ENCODE measurements at places on chromosomes 16 and 17.

DNA sequence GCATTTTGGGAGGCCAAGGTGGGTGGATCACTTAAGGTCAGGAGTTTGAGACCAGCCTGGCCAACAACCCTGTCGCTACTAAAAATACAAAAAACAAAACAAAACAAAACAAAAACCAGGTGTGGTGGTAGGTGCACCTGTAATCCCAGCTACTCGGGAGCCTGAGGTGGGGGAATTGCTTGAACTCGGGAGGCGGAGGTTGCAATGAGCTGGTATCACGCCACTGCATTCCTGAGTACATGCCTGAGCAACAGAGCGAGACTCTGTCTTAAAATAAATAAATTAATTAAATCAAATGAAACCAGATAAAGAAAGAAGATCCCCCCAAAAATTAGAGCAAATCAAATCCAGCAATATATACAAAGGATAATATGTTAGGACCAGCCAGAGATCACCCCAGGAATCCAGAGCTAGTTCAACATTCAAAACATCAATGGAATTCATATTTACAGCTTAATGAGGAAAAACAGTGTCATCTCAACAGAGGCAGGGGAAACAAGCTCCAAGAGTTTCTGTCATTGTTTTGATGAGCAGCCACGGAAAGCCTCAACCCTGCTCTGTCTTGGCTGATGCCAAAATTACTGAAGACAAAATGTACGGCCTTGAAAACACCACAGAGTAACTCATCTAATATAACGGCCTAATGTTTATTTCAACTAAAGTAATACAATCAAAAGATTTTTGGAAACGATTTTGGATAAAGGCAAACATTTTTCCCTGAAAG, 3.7 kb downstream of the PEMT start:
- DNase-seq: no peak

DNA sequence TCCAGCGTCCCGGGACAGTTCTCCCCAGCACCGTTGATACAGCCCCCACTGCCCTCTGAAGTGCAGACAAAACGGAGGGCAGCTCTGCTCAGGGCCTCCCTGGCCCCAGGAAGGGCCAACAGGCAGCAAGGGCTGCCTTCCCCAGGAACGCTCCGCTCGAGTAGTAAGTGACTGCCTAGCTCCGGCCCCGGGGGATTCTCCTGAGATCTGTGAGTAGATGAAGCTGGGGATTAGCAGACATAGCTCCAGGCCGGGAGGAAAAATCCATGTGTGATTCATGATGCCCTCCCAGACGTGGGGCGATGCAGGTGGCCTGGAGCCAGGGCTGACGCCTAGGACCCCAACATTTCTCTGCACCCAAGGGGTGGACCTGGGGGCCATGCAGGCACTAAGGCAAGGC, 85.3 kb downstream of the ENGASE start:
- DNase-seq: no peak

- no peak for DNase-seq
These were observed 197.7 kb upstream of the CIBAR2 start for GRCh38 chr16:85309656-85310587.

GRCh38 chr16:726438-727290, at the start of the genes CCDC78 and HAGHL:
TSS of gene CCDC78 (minus strand) at chr16:726443. CDS start at chr16:726367, 76 bp downstream.
TSS of gene HAGHL (plus strand) at chr16:727106. CDS start at chr16:727510, 404 bp downstream.
- no peak for DNase-seq

DNA sequence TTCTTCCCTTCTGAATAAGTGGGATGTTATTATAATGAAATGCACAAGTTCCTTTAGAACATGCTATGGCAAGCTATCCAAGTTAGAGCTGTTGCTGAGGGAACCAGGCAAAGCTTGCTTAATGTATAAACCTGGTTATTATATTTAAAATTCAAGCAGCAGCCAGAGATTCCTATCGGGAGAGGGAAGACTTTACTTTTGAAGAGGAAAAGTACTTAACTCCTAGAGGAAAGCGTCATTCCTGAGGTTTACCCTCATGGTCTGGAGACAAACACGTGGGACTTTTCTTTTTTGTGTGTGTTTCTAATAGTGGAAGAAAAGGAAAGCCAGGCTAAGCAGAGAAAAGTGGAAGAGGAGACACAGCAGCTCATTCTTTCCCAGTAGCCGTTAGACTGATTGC, 39.9 kb upstream of the MYH10 start:
- no peak for DNase-seq

DNA sequence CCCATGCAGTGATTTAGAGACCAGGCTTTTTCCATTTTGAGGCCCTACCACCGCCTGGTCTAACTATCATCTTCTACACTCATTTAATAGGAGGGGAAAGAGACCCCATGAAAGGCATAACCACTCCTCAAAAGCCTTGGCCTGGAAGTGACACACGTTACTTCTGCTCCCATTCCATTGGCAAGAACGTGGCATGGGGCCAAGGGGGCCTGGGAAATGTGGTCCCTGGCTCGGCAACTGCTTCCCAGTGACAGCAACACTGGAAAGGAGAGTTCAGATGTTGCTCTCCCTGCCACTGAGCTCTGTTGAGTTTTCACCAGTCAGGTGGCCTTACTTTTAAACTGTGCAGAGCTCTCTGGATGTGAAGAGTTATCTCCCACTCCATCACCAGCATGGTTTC, 45.2 kb upstream of the MAP3K14 start:
- no peak for DNase-seq

- DNase-seq: no peak
These were observed 19.6 kb downstream of the KLHDC4 start for GRCh38 chr16:87746178-87746577.

- DNase-seq: peak; percentile 59
These were observed 39.8 kb downstream of the MAP1LC3B start for GRCh38 chr16:87431926-87432325.

DNA sequence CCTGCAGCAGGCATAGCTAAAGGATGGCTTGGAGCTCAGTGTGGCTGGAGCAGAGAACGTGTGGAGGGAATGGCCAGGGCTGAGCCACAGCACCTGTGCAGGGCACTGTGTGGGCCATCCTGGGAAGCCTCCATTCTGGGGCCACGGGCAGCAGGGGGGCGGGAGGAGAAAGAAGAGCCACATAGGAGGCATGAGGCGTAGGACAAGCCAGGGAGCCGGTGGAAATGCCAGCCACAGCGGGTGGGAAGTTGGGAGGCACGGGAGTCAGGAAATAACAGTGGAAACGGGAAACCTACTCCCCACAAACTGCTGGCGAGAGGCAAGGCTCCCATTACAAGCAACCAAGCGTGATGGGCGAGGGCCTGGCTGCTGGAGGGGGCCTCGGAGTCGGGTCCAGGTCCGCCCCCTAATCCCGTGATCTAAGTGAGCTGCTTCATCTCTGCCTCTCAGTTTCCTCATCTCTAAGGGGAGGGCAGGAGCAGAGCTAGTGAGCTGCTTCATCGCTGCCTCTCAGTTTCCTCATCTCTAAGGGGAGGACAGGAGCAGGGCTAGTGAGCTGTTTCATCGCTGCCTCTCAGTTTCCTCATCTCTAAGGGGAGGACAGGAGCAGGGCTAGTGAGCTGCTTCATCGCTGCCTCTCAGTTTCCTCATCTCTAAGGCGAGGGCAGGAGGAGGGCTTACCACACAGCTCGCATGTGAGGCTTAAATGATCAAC, 104.9 kb downstream of the ADCY9 start:
- DNase-seq: peak; percentile 65

DNA sequence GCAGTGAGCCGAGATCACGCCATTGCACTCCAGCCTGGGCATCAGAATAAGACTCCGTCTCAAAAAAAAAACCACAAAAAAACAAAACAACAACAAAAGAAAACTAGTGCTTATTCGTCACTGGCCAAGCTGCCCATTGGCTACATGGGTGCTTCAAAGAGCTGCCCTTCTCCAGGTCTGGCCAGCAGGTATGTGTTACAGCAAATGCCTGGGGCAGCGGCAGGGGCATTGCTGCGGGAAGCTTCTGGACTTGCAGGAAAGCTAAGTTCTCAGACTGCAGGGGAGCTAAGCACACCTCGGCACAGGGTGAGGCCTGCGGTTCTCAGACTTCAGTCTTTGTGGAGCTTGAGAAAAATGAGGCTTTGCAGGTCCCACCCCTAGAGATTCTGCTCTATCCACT, 4.1 kb upstream of the STH start:
- no peak for DNase-seq

DNA sequence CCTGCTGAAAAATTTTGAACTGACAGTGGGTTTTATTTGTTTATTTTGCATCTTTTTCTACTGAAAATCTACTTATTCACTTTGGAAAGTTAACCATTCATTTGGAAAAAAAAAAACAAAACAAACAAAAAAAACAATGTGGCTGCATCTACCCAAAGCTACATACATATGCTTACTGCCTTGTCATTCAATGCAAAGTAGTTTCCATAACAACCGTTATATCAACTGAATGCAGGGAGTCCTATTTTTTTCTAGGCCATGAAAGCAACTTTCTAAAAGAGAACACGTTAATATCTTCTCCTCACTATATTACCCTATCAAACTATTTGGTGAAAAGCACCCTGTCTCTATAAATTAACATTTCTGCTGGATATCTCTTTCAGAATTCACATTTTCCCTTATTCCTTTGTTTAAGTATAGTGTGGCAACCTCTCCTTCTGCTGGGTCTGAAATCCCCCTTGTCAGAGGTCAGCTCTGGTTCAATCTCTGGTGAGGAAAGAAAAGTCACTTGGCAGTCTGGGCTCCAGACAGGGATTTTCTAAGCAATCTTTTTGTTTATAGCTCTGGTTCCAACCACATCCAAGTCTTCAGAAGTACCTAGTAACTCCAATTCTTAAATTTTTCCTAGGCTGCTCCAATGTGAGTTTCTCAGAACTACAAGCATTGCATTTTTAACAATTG, 528.4 kb upstream of the TOM1L1 start:
- DNase-seq: no peak

DNA sequence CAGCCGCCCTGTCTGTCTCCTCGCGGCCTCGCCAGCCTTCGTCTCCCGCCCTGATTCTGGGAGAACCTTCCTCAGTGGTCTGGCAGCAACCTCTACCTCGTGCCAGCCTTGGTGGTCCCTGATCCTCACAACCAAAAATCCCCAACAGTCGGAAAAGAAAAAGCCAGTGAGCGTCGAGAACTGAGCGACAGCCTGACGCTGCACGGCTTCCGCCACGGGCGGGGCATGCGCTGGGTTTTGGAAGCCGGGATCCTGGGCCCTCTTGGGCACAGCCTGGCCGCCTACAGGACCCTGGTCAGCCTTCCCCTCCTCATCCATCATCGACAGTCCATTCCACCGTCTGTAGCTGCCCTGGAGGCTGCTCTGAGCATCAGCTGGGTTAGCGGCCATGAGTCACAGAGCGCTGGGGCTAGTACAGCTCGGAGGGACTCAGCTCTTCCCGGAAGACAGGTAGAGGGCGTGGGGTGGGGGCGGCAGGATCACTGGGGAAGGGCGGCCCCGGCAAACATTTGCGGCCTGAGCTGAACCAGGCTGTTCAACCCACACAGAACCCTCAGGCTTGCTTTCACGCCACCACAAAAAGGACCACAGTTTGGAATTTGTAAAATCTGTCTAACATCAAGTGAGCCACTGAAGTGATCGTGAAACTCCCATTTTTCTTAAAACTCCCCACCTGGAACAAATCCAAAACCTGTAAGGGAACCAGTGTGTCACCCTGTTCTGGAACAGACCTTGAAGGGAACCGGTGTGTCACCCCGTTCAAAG, 55.4 kb upstream of the DOC2B start:
- DNase-seq: no peak

- no peak for DNase-seq
These were observed 2.4 kb upstream of the MRM1 start for GRCh38 chr17:36598951-36599401.

GRCh38 chr17:8096541-8096940, 9.0 kb upstream of the ALOX12B start:
- DNase-seq: no peak

GRCh38 chr17:28972437-28972836, 21.1 kb upstream of the PHF12 start:
- DNase-seq: no peak

DNA sequence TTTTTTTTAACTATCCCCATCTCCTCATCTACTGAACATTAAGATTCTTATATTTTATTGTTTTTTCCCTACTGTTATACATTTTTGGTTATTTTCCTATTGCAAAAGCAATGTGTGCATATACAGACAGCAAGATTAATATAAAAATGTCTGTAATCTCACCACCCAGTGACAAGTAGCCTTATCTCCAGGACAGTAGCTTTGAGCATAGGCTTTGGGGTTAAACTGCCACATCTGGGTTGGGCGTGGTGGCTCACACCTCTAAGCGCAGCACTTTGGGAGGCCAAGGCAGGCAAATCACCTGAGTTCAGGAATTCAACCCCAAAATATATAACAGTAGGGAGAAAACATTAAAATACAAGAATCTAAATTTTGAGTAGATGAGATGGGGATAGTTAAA, 27.4 kb upstream of the SSTR2 start:
- DNase-seq: no peak

- no peak for DNase-seq
These were observed 349.8 kb downstream of the SEC14L1 start for GRCh38 chr17:77490361-77491183.

GRCh38 chr17:3843935-3844516, 2.0 kb downstream of the NCBP3 start:
- DNase-seq: no peak

DNA sequence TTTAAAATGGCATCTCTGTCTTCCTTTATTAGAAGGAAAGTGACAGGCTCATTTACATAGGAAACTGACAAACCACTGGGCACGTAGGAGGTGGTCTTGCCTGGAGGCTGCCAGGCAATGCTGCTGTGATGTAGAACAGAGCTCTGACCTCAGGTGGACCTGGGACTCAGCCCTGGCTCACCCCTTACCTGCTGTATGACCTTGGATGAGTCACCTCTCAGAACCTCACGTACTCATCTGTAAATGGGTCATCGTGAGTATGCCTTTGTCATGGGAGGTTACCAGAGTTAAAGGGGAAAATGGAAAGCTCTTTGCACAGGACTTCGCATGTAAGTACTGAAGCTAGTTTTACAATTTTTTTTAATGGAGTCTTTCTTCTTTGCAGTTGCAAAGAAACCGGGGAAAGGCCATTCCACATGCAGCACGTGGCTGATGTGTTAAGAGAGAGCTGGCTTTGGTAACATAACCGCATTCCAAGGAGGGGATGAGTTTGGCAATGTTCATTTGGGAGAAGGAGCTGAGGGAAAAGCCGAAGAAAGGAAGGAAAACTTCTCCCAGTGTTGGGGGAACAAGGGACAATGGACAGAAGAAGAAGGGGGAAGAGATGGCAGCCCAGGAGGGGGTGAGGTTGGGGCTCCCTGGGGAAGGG, 37.4 kb upstream of the LONP2 start:
- DNase-seq: no peak

DNA sequence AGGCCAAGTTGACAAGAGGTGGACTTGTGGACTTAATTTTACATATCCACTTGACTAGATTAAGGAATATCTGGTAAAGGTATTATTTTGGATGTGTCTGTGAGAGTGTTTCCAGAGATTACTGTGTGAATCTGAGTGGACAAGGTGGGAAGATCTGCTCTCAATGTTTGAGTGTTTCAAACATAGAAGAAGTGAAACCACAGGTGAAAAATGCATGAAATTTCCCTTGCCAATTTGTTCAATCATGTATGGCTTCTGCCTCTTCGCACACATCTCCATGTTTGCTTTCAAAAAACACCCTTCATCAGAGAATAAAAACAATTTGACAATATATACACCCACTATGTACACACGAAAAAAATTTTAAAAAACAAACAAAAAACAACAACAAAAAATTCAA, 152.7 kb downstream of the SALL1 start:
- no peak for DNase-seq

- no peak for DNase-seq
These were observed 34.3 kb upstream of the SLC12A3 start for GRCh38 chr16:56830669-56831068.

All from smooth muscle cell of the brain vasculature (primary cell).